A549 treated with ZK216348 at 1 μM for 4 hours (cell line): ENCODE measurements at places on chromosomes 13 and 19. TPM values are rescaled to one million over a fixed set of nuclear protein-coding genes. Genes with fewer than 3 reads are reported as not detected.

KASH5 gene
- total RNA-seq = not detected in 5 replicates

CCDC70 gene
- total RNA-seq = not detected in 5 replicates

PPM1N gene
- total RNA-seq = 5.5 to 7.8 TPM (median 7.1 TPM) in 5 replicates

FFAR2 gene
- total RNA-seq = not detected in 5 replicates

UBL5 gene
- total RNA-seq = 369 to 472 TPM (median 396 TPM) in 5 replicates

GARIN5A gene
- total RNA-seq = 1.7 to 3.0 TPM (median 2.1 TPM) in 5 replicates

USF2 gene
- total RNA-seq = 140 to 170 TPM (median 166 TPM) in 5 replicates

WDR88 gene
- total RNA-seq = not detected in 5 replicates

LAIR1 gene
- not detected in 5 replicates for total RNA-seq

ZNF302 gene
- 13.0 to 19.1 TPM (median 18.2 TPM) in 5 replicates for total RNA-seq

BCL2L12 gene
- total RNA-seq = 49.1 to 71.5 TPM (median 65.4 TPM) in 5 replicates

GPR183 gene
- total RNA-seq = not detected in 5 replicates

SF3A2 gene
- 55.3 to 77.1 TPM (median 72.5 TPM) in 5 replicates for total RNA-seq

DACH1 gene
- not detected in 5 replicates for total RNA-seq

S1PR4 gene
- 0.09 to 0.20 TPM (median 0.17 TPM) in 4 of 5 replicates, not detected in the other for total RNA-seq

IGFL3 gene
- not detected in 5 replicates for total RNA-seq

HIF3A gene
- not detected in 5 replicates for total RNA-seq

OR7D2 gene
- not detected in 5 replicates for total RNA-seq
